ENCODE measurements at places on chromosomes 1 and 21. TPM values are rescaled to one million over a fixed set of nuclear protein-coding genes. Genes with fewer than 3 reads are reported as not detected.

The BRINP3 gene
- total RNA-seq: not detected

The KRTAP21-3 gene
- not detected for total RNA-seq

The GABRD gene
- not detected for total RNA-seq

The DMBX1 gene
- total RNA-seq: not detected

The ABCG1 gene
- 5.7 TPM for total RNA-seq

The MPL gene
- 0.61 TPM for total RNA-seq

The FAM72D gene
- not detected for total RNA-seq

The PGBD5 gene
- 0.09 TPM for total RNA-seq

The DOCK7 gene
- 11.2 TPM for total RNA-seq

The AZIN2 gene
- total RNA-seq: 6.8 TPM

Measured in T-cell (primary cell).